ENCODE measurements at places on chromosomes 11 and 22.

GRCh38 chr11:19890308-19890707, 177.7 kb downstream of the NAV2 start:
- DNase-seq, result no peak

- no peak for DNase-seq
Observed at GRCh38 chr22:46567471-46567870, 30.1 kb upstream of the CELSR1 start.

GRCh38 chr22:19543970-19544708, 19.9 kb upstream of the CLDN5 start:
- DNase-seq, result no peak

- DNase-seq, result no peak
Observed at GRCh38 chr22:28183078-28183860, 264.2 kb upstream of the PITPNB start.

- no peak for DNase-seq
Observed at GRCh38 chr11:102802341-102802740, 4.4 kb upstream of the MMP1 start.

- no peak for DNase-seq
Observed at GRCh38 chr11:11971906-11972547, 36.4 kb downstream of the DKK3 start.
